Ovary (tissue), 10 donors: ENCODE measurements at places on chromosomes 4 and X. TPM values are rescaled to one million over a fixed set of nuclear protein-coding genes. Genes with fewer than 3 reads are reported as not detected.
A peak's percentile ranks its signal among the peaks of the same experiment; 100 is the strongest.

GRCh38 chrX:118734909-118735308 lies 7.5 kb downstream of the IL13RA1 start:
- no peak for DNase-seq
- no peak overlapping the region for H3K4me3 ChIP-seq
- H3K27me3 ChIP-seq: no peaks in the 10 kb centered on the region
- H3K4me1 ChIP-seq: peaks cover 2% of the 10 kb centered on the region
- no peaks in the 10 kb centered on the region for H3K36me3 ChIP-seq

DNA sequence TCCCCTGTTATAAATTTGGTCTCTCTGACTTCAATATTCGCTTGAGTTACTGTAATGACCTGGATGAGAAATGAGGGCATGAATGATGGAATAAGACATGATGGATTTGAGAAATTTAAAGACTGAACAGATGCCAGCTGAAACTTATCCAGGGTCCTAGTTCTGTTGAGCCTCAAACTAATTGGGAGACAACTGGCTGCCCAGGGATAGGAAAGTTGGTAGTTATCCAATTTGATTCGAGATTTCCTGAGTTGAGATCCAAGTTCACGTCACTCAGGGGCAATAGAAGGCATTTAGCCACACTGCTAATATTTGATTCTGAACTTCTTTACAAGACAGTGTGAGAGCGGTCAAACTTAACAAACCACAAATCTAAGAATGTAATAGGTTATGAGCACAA lies 159.0 kb upstream of the CXCL13 start:
- no peaks in the 10 kb centered on the region for H3K36me3 ChIP-seq
- no peak overlapping the region for H3K27ac ChIP-seq
- no peaks in the 10 kb centered on the region for H3K27me3 ChIP-seq
- DNase-seq: no peak
- H3K4me1 ChIP-seq: no peaks in the 10 kb centered on the region

GRCh38 chrX:40945361-40945713 lies 139.9 kb upstream of the USP9X start:
- H3K27me3 ChIP-seq: no peaks in the 10 kb centered on the region
- H3K4me1 ChIP-seq: no peaks in the 10 kb centered on the region
- no peak overlapping the region for H3K4me3 ChIP-seq
- no peak overlapping the region for H3K27ac ChIP-seq

DNA sequence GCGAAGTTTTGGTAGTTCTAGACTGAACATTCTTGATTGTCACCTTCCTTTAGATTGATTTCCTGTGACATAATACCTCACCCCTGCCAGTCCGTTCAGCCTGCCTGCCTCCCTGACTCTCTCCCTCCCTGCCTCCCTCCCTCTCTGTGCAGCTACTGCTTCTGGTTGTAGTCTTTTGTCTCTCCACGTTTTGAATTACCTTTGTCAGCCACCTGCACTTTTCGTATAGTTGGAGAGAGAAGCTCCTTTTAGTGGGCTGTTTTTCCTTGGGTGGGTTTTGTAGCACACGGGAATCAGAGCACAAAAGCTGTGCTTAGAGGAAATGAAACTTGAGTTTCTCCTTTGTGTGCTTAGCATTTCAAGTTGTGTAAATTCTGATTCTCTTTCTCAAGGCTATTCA lies 32.6 kb upstream of the MSMO1 start:
- H3K27me3 ChIP-seq: no peaks in the 10 kb centered on the region
- H3K27ac ChIP-seq: no peak overlapping the region
- no peak overlapping the region for H3K4me3 ChIP-seq
- H3K36me3 ChIP-seq: no peaks in the 10 kb centered on the region

GRCh38 chrX:139692506-139692849 lies 15.5 kb downstream of the MCF2 start:
- no peaks in the 10 kb centered on the region for H3K36me3 ChIP-seq
- H3K27me3 ChIP-seq: no peaks in the 10 kb centered on the region
- no peak for DNase-seq
- H3K4me3 ChIP-seq: peak overlapping the region; percentile 36

DNA sequence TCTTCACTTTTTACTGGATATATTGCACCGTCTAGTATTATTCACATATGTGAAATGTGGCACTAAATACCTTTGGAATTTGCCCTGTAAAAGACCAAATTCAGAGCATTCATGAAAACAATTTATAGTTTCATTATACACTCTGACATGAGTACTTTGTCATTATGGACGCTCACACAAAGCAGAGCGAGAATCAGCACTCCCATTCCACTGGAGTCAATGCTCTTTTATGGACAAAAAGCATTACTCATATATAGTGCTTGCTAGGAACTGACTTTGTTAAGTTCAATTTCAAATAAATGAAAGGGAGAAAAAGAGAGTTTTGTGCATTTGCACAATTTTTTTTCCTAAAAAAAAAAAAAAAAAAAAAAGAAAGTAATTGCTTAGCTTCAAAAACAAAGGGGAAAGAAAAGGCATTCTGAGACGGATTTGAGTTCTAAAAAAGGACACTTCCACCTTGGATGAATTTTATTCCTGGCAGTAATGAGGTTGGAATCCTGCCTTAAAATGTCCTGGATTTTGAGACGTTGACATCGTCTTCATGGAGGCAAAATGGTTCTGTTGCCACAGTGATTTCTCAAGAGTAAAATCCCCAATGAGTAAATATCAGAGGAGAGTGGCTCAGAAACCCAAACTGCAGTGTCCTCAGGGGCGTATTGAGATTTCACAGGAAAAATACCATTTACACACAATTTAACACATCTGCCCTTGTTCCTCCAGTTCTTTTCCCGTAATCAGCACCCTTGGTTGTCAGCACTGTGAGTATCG lies 34.8 kb downstream of the CCDC149 start:
- no peaks in the 10 kb centered on the region for H3K36me3 ChIP-seq
- no peak for DNase-seq
- no peak overlapping the region for H3K27ac ChIP-seq
- no peak overlapping the region for H3K4me3 ChIP-seq

Gene STATH
- not detected for total RNA-seq

Gene PPEF2
- total RNA-seq: not detected
